ENCODE measurements at places on chromosomes 7 and 10.
A peak's percentile ranks its signal among the peaks of the same experiment; 100 is the strongest.

GRCh38 chr7:23105086-23105643, 420 bp upstream of the KLHL7 start:
- DNase-seq = no peak

DNA sequence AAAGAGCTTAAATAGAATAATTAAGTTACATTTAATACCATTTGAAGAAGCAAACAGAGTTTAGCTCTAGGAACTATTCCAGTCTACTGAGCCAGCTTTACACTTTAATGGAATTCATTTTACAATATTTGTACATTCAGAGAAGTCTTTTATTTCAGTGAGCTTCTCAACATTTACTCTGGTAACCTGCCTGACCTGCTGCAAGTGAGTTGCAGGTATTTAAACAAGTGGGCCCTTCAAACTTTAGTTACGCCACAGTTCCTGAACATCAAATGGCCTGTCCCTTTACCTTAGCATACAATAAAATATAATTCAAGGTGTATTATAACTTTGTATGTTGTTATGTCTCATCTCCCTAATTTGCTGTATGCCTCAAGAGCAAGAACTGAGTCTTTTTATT, 121.6 kb upstream of the SEMA3C start:
- DNase-seq = no peak

- DNase-seq = peak; percentile 60
Observed at GRCh38 chr7:75743455-75743859, 4.7 kb upstream of the HIP1 start.

DNA sequence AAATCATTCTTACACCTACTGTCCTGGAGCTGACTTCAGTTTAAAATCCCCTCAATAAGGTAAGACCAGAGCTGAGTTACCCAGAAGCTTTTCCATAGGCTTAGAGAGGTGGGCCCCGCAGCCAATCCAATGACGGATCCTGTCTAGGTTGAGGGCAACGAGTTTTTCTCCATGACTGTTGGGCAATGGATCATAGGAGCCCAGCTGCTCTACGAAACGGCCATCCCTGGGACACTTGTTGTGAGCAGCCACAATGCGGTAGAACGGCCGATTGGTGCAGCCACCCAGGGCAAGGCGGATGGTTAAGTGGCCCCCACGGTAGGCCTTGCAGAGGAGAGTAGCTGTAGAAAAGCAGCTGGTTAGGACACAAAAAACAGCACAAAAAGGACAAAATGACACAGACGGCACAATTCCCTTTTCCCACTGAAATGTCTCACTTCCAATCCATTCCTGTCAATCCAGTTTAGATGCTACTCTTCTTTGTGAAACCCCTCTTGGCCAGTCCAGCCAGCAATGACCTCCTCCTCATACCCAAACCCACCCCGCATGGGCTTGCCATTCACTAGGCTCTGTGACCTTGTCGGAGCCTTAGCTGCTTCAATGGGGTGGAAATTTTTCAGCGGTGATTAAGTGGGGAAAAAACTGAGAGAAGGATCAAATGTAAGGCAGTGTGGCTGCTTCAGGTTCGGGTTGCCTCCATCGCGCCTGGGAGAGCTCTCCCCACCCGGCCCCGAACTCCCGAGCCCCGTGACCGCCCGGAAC, 580 bp downstream of the MRPS16 start:
- peak; percentile 20 for DNase-seq

- peak; percentile 36 for DNase-seq
Observed at GRCh38 chr10:35336921-35337823, 863 bp downstream of the CCNY start.
